ENCODE measurements at places on chromosomes 4 and X. TPM values are rescaled to one million over a fixed set of nuclear protein-coding genes. Genes with fewer than 3 reads are reported as not detected.

- no peak for DNase-seq
Measured at GRCh38 chr4:121154103-121154515, 10.0 kb downstream of the TNIP3 start.

DNA sequence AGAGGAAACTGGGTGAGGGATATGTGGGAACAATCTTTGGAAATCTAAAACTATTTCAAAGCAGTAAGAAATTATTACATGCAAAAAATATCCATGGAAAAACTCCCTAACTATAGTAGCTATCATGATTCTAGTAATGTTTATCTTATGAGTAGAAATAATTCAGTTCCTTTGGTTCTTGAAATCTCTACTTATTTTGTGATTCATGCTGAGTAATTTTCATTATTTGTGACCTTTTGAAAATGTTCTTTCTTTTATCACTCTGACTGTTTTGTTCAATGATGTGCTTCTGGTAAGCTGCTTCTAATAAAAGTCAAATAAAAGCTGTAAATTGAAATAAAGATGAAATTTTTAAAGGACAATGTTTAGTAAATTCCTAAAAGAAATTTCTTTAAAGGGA is 40.4 kb upstream of the MAGEB10 start:
- no peak for DNase-seq

GRCh38 chr4:185244763-185245162 is 35.4 kb downstream of the SNX25 start:
- no peak for DNase-seq

DNA sequence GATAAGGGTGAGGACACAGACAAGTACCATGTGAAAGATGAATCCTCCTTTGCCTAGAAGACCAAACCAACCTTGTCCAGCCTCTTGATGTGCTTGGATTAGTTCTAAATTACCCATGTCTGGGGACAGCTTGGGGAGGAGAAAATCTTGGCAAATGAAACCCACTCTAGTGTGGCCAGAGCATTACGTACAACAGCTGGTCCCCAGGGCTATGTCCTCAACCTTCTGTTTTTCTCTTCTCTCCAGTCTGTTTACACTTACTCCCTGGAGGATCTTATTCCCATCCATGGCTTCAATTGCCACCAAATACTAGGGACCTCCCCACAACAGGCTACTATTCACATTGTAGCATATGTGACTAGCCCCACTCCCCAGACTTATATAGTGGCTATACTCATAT is 384.5 kb downstream of the OPHN1 start:
- DNase-seq = no peak

DNA sequence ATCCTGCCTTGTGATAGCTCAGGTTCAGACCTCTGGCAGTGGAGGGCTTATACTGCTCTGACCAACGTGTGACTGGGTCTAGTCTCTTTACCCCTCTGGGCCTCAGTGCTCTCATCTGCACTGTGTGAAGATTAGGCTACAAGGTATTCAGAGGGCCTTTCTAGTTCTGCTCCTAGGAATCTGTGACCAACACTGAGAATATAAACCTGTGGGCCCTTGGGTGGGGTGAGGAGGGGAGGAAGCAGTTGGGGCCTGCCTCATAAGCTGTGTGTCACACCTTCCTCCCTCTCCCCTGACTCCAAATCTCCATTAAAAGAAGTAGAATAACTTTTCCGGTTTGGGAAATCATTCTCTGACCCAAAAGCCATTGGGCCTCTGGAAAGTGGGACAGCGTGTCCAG is 66.3 kb upstream of the MSN start:
- DNase-seq = no peak

DNA sequence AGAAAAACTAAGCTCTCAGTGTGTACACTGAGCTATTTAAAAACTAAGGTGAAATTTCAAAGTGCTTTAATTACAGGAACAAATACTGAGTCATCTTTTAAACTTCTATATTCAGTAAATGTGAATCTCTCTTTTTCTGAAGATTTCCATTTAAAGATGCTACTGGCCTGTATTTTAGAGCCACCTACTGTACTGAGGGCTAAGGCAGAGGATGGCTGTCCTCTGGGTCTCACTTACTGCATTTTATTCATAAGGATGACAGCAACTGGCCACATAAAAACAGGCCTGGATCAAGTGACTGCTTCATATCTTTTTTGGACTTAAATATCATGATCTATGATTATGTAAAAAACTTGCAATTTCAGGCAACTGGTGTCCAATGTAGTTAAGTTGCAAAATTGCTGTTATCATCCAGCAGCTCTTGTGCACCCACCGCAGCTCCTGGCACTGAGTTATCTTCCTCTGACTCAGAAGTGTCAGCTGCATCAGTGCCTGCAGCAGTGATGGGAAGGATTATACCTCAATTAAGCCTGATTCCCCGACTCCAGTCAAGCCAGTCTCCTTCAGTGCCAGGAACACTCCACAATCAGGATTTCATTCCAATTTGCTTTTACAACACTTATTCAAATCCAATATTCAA is 1073.7 kb downstream of the PDHA2 start:
- DNase-seq = no peak

- no peak for DNase-seq
Measured at GRCh38 chrX:155001873-155002272, 20.6 kb downstream of the F8 start.

- no peak for DNase-seq
Measured at GRCh38 chr4:28369499-28369898, 1508.9 kb downstream of the STIM2 start.

DNA sequence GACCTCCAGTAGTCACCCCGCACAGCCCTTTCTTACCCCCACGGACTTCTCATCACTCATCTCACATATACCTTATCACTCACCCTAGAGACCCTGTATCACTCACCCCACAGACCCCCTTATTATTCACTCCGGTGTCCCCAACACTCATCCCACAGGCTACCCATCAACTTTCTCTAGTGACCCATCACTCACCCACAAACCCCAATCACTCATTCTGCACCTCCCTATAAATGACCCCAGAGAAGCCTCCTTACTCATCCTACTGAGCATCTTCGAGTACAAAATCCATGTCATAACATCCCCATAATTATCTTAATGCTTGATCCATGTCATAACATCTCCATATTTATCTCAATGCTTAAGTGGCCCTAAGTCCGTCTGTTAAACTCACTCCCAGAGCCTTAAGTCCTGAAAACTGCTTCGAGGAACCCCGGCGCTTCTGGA is 934 bp downstream of the ZNF41 start:
- DNase-seq = no peak

- DNase-seq = no peak
Measured at GRCh38 chr4:73662709-73663546, 42.7 kb upstream of the RASSF6 start.

DNA sequence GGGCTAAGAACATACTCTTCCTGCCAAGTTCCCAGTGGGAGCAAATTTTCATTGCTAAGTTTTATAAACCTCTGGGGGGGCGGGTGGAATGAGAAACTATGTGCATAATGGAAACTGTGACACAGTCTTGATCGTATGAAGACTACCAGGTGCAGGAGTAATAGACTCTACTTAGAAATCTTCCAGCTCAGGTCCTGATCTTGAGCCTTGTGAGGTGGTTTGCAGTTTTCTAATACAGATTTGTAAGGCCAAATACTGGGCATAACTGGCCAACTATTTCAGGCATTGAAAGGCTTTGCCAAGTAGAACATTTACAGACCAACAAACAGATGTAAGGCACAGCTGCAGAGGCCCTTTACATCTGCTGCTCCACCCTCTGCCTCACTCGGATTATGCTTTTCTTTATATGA is 89.7 kb upstream of the CBR4 start:
- DNase-seq = no peak

DNA sequence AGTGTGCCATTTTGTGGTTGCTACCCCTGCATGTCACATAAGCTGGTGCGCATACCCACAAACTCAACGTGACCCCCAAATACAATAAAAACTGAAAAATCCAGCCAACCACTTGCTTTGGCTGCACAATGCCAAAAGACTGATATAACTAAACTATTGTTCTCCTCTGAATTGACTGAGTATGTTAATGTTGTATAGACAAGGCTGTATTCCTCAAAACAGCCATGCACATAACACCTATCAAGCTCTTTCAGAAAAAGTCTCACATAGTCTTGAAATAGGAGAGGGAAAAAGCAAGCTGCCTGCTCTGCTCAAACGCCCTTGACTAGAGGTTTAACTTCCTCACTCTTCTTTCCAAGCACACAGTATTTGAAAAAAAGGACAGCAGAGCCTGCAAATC is 126.4 kb upstream of the NOCT start:
- no peak for DNase-seq

DNA sequence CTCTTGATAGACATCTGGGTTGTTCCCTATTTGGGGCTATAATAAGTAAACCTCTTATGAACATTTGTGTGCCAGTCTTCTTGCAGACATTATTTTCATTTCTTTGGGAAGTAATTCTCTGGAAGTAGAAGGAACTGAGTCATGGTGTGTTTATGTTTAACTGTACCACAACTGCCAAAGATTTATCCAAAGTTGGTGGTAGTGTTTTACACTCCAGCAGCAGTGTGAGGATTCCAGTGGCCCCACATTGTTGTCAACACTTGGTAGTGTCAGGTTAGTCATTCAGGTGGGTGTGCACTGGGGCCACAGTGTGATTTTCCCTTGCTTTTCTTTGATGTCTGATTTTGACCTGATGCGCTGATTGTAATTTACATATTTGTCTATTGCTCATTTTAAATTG is 5.0 kb upstream of the UVSSA start:
- DNase-seq = no peak

DNA sequence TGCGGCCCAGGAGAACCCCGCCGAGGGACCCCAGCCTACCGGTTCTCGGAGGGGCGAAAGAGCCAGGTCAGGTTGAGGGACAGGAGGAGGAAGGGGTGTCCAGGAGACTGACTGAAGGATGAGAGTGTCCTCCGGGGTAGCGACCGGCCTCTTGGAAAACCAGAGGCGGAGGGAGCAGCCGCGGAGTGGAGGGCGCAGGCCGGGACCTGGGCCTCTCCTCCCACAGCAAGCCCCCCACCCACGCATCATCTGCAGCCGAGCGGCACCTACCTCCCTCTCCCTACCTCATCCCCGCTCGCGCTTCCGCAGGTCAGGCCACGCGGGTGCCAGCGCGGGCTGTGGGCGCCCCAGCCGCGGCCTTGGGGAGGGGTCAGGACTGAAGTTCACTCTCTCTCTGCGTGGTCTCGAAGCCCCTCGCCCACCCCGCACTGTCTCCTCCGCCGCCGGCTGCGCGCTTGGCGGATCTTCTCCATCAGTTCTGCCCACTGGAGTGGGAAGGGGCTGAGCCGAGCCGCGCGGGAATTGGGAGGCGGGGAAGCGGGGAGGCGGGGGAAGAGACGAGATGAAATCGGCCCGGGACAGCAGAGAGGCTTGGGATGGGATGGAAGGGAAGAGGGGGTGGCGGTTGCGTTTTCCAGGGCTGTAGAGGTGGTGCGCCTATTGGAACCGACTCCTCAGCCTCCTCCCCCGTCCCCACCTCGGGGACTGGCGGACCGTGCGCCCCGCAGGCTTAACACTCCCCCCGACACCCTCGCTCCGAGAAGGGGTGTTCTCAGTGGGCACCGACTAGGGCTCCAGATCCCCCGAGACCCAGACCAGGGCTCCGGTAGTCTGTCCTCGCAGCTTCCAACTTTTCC is 1.8 kb downstream of the NLGN4X start:
- no peak for DNase-seq

GRCh38 chr4:142236268-142236667 is 599.9 kb downstream of the IL15 start:
- no peak for DNase-seq

DNA sequence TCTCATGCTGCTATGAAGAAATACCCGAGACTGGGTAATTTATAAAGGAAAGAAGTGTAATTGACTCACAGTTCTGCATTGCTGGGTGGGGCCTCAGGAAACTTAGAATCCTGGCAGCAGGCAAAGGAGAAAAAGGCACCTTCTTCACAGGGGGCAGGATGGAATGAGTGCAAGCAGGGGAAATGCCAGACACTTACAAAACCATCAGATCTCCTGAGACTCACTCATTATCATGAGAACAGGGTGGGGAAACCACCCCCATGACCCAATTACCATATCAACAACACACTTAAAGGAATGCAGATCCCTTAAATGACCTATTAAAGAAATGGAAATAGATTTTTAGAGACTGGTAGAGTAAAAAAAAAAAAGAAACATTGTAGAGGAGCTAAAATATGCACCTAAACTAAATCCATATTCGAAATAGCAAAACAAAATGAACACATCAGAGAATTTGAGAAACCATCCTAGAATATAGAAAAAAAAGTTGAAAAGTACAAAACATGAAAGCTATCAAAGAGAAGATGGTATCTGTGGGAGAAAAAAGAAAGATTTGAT is 104.3 kb upstream of the UGT8 start:
- DNase-seq = no peak

- no peak for DNase-seq
Measured at GRCh38 chrX:68877606-68878005, 48.8 kb downstream of the EFNB1 start.

DNA sequence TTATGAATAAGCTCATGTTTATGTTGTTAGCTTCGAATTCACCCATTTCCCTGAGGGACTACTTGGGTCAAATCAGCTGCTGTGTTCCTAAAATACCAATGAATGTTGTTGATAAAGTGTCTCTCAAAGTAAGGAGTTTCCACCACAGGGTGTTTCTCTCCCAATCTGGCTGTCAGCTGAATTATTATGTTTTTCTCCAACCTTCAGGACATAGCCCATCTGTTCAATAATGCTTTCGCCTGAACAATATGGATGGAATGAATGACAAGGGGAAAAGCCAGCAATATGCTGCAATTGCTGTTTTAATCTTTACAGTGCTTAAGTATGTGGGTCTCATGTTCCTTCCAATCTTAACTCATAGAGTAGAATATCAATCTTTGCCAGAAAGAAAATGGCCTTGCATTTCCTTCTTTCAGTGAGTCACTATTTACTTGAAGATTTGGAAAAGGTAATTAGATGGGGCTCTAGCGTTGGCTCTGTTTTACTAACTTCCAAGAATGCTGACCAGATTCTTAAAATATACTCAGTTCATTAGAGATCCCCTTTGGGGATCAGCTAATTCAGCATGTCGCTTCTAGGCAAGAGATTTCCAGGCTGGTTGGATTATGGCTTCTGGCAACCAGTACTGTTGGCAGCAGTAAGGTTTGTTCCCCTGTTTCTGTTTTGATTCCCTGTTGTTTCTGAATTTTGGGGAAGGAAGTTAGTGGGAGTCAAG is 410.5 kb downstream of the PPP3CA start:
- DNase-seq = no peak

Gene DRP2
- not detected for total RNA-seq

Gene MEPE
- total RNA-seq = not detected

Gene LRBA
- 26.7 TPM for total RNA-seq

Gene FUNDC2
- 26.9 TPM for total RNA-seq

Gene ADRA2C
- 0.28 TPM for total RNA-seq

Gene ZDHHC15
- 0.13 TPM for total RNA-seq

Gene SLITRK2
- total RNA-seq = 0.03 TPM

Gene HSPA4L
- 3.9 TPM for total RNA-seq

Gene SCML2
- total RNA-seq = 0.60 TPM

Gene PPP4R3C
- total RNA-seq = not detected

Gene AASDH
- 5.4 TPM for total RNA-seq

Gene DHX15
- 29.2 TPM for total RNA-seq

Gene LUZP4
- total RNA-seq = not detected

Gene ZCCHC18
- not detected for total RNA-seq

Gene FANCB
- total RNA-seq = 0.13 TPM

Gene ARMCX2
- 2.3 TPM for total RNA-seq

Gene SPANXN1
- not detected for total RNA-seq

Gene CYP2U1
- total RNA-seq = 4.0 TPM

Data from left lobe of liver (tissue), 2 donors.